Activated B cell treated with CpG ODN at 0.5 μM for 24 hours (primary cell): ENCODE measurements at places on chromosomes 2 and 18. TPM values are rescaled to one million over a fixed set of nuclear protein-coding genes. Genes with fewer than 3 reads are reported as not detected.

- DNase-seq: no peak
- H3K27ac ChIP-seq: no peak overlapping the region
- H3K27me3 ChIP-seq: no peaks in the 10 kb centered on the region
Observed at GRCh38 chr2:189933911-189934399, 128.6 kb downstream of the MSTN start.

- H3K36me3 ChIP-seq: no peaks in the 10 kb centered on the region
- H3K27me3 ChIP-seq: no peaks in the 10 kb centered on the region
Observed at GRCh38 chr2:227370092-227370491, 9.0 kb downstream of the TM4SF20 start.

GRCh38 chr2:27264753-27265535, 2.1 kb upstream of the SLC30A3 start:
- peaks cover 44% of the 10 kb centered on the region for H3K27me3 ChIP-seq
- H3K36me3 ChIP-seq: peaks cover 2% of the 10 kb centered on the region
- peak; percentile 68 for DNase-seq
- peak overlapping the region; percentile 88 for H3K4me3 ChIP-seq
- H3K27ac ChIP-seq: no peak overlapping the region

- H3K4me3 ChIP-seq: no peak overlapping the region
- H3K27ac ChIP-seq: no peak overlapping the region
- no peak for DNase-seq
Observed at GRCh38 chr18:35000457-35000856, 40.8 kb upstream of the MAPRE2 start.

Gene TM4SF20
- not detected in 2 replicates for total RNA-seq

DNA sequence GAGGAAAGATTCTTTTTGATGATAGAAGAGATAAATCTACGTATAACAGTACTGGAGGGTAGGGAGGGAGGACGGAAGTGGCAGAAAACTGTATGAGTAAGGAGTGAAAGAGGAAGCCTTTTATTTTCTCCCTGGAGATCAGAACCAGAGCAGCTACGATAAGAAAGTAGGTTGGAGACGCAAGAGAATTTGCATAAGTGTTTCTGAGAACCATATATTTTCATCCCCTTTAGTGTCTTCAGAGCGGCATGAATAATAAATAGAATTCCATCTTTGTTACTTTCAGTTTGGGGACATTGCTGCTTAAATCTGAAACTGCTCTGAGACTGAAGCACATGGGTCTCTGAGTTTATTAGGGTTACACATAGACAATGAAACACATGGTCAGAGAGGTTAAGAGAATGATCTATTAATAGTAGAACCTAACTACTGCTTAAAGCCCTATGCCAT, 230.2 kb upstream of the TNP1 start:
- H3K4me1 ChIP-seq: peaks cover 23% of the 10 kb centered on the region
- no peak overlapping the region for H3K27ac ChIP-seq
- DNase-seq: no peak
- H3K36me3 ChIP-seq: no peaks in the 10 kb centered on the region
- H3K27me3 ChIP-seq: peaks cover 2% of the 10 kb centered on the region
- H3K4me3 ChIP-seq: peak overlapping the region; percentile 45

DNA sequence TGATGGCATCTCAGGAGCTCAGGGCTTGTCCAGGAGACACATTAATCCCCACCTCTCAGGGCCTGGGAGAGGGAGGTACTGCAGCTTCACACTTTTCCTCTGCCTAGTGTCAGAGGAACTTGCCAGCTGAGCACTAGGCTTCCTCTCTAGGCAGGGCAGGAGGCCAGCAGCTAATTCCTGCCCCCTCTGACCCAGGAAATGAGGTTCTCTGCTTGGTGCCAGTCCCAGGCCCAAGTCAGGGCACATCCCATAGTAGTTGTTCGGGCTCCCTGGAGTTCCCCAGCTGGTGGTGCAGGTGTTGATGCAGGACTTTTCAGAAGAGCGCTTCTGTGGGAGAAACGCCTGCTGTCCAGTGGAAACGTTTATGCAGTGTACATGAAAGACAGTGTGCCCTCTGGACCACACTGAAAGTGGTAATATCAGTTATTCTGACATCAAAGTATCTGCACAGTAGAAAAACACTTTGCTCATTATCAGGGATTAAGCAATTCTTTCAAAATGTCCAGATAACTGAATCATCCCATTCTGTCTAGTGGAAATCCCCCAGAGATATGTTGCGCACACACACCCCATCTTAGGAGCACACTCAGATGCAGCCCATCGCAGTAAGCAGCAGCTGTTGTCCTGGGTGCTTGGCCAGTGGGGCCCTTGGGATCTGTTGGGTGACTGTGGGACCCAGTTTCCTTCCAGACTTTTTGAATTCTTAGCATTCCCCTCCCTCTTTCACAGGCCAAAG, 17.8 kb upstream of the SCLY start:
- H3K4me1 ChIP-seq: no peaks in the 10 kb centered on the region
- no peak overlapping the region for H3K4me3 ChIP-seq
- no peak for DNase-seq
- peaks cover 61% of the 10 kb centered on the region for H3K36me3 ChIP-seq
- no peaks in the 10 kb centered on the region for H3K27me3 ChIP-seq

Gene AGXT
- not detected in 2 replicates for total RNA-seq

DNA sequence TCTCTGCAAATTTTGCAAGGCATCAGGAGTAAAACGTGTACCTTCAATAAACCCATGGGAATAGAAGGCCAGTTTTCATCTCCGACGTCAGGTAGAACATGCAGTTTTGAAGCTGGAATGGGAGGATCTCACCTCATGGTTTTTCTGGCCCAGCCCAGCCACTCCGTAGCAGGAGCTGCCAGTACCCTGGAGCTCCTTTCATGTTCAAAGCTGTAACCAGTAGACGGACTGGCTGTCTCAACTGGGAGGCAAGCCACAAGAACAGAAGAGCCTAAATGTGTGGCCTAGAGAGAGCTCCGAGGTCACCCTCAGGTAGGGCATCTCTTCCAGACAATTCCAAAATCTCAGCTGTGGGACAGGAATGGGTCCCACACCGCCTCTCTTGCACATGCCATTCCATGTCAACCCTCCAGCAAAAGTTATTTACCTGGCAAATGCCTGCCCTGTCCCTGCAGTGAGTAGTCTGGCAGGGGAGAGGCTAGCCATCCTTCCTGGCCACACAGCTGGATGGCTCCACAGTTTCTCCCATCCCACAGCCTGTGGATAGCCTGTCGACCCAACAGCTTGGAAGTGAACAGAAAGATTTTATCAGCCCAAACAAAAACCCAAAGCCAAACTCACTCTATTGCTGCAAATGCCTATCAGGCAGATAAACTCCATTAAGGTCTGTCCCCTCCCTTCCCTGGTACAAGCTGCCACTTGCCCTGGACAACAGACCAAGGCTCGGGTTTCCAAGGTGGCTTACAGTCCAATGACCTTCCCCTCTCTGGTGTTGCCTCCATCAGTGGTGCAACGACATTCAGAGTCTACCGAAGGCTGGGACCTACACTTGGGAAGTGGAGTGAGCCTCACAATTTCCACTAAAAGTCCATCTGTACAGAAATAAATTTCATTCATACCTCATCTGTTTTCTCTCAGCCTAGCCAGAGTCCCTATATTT, 27.8 kb downstream of the CRACDL start:
- no peaks in the 10 kb centered on the region for H3K36me3 ChIP-seq
- peaks cover 19% of the 10 kb centered on the region for H3K27me3 ChIP-seq

GRCh38 chr2:235162082-235162836, 210.4 kb downstream of the SH3BP4 start:
- no peaks in the 10 kb centered on the region for H3K36me3 ChIP-seq
- no peak overlapping the region for H3K4me3 ChIP-seq
- no peaks in the 10 kb centered on the region for H3K4me1 ChIP-seq
- no peak for DNase-seq

Gene LRP1B
- total RNA-seq: not detected in 2 replicates
